ENCODE measurements at places on chromosomes 7 and 10.

DNA sequence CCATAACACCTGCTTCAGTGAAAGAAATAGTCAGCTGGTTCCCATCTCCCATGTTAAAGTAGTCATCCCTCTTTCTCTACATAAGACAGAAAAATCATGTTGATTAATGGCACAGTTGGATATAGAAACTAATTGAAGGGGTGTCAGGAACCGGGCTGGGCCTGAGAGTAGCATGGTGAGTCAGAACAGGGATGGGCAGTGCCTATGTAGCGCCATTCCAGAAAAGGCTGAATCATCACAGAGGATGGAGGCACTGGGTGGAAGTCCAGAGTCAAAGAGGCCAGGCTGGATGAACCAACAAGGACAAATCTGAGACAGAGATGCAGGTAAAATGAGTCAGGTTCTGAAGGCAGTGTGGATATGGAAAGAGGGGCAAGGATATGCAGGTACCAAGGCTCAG, 201.2 kb downstream of the LHFPL3 start:
- no peak for DNase-seq

DNA sequence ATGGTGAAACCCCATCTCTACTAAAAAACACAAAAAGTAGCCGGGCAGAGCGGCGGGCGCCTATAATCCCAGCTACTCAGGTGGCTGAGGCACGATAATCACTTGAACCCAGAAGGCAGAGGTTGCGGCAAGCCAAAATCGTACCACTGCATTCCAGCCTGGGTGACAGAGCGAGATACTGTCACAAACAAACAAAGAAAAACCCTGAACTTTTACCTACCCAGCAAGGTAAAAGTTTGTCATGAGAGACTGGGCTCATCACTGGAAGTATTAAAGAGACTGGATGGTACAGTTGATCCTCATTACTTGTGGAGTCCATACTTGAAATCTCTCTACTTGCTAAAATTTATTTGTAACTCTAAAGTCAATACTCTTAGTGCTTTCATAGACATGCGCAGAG, 113.9 kb downstream of the NDUFB2 start:
- no peak for DNase-seq

- no peak for DNase-seq
These were observed 7.4 kb upstream of the PAX4 start for GRCh38 chr7:127625331-127625730.

GRCh38 chr10:123562387-123562786, 103.8 kb upstream of the GPR26 start:
- no peak for DNase-seq

DNA sequence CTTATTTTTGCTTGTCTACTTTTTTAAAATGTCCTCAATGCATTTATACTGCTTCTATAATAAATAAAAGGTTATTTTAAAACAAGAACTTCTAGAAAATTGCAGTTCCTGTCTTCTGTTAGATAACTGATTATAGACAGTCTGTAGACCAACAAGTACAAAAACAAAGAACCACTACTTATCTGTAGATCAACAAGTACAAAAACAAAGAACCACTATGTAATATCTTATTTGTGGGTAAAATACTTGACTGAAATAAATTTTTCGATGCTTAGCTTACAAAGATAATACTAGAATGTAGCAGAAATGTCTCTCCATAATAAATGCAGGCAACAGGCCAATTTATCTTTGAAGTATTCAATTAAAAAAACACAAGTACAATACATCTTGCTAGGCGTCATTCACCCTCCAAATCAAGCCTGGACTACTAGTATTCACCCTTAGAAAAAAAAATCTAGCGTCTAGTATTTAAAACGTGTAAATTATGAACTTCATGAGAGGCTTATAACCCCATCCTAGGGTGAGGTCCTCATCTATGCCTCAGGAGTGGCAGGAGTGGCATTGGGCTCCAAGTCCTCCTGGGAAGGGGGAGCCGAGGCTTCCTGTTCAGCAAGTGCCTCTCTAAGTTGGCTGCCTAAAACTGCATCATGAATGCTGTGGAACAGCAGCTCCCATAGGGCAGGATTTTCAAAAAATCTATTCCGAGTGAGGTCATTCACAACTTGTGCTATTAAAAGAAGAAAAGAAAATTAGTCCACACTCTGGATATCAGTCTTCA, 26.6 kb downstream of the PSMC2 start:
- no peak for DNase-seq

DNA sequence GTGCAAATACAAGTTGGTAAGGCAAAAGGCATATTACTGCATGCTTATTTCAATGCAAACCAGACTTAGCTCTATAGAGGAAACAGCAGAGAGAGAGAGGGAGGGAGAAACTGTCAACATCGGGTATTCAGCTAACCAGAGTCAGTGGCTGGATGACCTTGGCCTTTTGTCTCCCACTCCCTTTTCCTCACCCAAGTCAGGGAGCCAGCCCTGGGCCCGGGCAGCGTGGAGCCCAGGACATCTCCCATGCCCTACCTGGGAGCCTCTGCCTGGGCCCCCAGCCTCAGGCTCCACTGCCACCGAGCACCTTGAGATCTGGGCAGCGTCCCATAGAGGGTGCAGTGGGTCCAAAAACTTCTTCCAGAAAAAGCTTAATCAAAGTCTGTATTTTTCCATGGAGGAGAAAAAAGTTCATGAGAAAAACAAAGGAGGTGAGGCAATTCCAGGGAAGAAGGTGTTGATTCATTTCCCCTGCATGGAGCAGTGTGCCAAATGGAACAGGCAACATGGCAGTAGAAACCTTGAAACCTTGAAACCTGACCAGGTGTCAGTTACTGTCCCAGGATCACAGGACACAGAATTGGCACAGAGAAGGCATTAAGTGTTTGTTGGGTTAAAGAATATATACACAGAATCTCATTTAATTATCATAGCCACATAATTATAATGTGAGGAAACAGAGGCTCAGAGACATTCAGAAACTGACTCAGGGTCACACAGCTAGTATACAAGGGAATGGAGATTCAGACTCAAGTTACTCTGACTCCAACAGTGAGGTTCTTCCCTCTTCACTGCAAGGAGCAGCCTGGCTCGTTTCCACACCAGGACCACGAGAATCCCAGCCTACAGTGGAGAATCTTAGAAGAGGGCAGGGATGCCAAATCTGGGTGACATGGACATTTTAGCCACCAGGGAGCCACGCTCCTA, 5.8 kb upstream of the NCOA4 start:
- DNase-seq = no peak

DNA sequence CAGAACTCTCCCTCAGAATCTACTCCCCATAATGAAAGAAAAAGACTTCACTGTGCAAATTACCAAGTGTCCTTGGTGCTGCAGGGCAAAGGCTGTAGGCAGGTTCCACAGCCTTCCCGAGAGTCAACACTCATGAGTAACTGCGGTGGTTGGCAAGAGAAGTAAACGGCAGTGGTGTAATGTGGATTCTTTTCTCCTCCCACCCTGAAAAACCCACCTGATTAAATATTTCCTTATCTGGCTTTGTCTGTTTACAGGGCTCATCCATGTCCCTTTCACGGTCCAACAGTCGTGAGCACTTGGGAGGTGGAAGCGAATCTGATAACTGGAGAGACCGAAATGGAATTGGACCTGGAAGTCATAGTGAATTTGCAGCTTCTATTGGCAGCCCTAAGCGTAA, 300.9 kb downstream of the BICC1 start:
- DNase-seq = no peak

GRCh38 chr7:94222516-94222915, 172.2 kb upstream of the COL1A2 start:
- DNase-seq = no peak

DNA sequence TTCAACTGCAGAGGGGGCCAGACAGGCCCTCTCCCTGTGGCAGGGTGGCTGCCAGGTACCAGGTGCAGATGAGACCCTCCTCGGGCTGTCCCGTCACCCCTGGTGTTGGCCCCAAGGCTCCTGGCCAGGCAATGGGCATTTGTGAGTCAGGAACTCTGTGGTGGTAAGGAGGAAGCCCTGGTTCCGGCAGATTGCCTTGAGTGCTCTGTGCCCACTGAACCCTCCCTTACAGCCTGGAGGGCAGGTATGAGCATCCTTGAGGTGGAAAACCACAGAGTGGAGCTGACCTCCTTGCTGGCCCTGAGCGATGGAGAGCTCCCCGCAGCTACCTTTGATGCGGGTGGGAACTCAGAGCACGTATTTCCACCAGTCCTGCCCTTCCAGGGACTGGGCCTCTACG, 2.0 kb downstream of the PAOX start:
- DNase-seq = no peak

GRCh38 chr7:18623389-18623788, 127.8 kb downstream of the HDAC9 start:
- no peak for DNase-seq

- no peak for DNase-seq
These were observed 52.0 kb downstream of the JAZF1 start for GRCh38 chr7:28128608-28129007.

DNA sequence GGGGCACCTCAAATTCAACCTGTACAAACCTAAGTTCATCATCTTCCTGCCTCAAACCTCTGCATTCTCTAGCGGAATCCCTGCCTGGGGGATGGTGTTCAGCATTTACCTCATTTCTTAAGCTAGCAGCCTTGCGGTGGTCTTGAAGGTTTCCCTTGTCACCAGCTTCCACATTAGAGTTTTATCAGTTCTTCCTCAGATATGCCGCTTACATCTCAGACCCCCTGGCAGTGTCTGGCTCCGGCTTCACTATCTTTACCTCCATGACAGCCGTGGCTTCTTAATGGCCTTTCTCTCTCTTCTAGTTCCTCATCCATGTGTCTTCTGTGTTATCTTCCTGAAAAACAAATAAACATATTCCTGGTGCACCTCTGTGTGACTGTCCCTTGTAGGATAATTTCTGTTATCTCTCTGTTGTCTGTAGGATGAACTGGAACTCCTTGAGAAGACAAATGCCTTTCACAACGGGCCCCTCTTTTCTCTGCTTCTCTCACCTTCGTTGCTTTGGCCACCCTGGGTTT, 101.1 kb upstream of the BMPER start:
- no peak for DNase-seq

DNA sequence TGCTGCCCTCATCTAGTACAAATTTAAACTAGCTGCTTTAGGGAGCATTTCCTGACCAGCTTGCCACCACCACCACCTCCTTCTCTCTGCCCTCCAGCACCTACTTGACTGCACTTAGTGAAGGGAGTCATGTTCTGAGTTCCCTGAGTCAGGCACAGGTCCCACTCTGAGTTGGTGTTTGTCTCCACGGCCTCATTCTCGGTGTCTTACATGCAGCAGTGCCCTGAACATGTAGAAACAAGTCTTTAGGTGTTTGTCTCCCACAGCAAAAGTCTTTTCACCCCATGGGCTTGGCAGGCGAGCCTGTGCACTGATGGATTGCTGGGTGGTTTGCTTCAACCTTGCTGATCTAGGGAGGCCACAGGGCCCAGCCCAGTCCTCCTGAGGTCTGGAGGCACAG, 16.9 kb downstream of the TSPAN14 start:
- DNase-seq = no peak

All from CD4-positive, alpha-beta T cell (primary cell).